GDM1 (cell line): ENCODE measurements at places on chromosomes 16 and 17.

- DNase-seq: no peak
These were observed at the start of gene KRT32 for GRCh38 chr17:41466988-41467387. Gene KRT32 (minus strand): TSS chr17:41467386. CDS start chr17:41467325, 61 bp downstream.

DNA sequence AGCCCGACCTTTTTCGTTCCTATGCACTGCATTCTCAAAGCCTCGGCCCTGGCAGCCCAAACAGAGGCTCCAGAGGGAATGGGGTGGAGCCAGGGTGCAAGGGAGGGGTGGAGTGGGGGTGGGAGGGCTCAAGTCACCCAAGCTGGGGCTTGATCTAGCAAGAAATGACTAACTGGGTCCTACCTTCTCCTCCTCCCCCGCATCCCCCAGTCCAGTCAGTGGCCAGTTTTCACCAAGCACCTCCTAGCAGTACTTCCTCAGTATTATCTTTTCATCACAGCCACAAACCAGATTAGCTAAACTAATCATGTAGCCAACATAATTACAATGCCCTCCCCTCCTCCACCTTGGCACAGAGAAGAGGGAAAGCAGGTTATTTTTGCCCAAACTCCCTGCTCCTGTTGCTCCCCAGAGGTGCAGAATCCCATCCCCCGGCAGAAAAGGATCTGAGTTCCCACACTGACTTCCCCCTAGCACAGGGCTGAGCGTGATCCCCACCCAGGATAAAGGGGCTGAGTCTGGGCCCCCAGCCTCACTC lies 2.2 kb downstream of the JUP start:
- peak; percentile 70 for DNase-seq

GRCh38 chr17:59105852-59106462 lies 723 bp downstream of the TRIM37 start:
- DNase-seq: no peak

DNA sequence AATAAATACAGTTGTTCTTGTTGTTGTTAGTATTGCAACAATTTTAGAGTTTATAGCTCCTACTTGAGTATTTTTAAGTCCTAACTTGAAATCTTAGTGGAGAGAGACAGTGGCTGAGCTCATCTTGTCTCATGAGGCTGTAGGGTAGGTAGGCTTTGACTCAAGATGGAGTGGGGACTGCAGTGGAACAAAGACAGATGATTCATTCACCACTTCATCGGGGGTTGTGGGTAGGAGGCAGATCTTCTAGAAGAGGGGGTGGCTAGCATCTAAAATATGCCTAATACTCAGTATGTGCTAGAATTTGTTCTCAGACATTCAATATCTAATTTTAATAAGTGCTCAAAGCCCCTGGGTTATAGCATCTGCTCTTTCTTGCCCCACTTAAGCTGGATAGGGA lies 13.1 kb upstream of the MMD start:
- DNase-seq: no peak

- DNase-seq: no peak
These were observed 1675.1 kb downstream of the TP53TG3F start for GRCh38 chr16:35134471-35134870.

DNA sequence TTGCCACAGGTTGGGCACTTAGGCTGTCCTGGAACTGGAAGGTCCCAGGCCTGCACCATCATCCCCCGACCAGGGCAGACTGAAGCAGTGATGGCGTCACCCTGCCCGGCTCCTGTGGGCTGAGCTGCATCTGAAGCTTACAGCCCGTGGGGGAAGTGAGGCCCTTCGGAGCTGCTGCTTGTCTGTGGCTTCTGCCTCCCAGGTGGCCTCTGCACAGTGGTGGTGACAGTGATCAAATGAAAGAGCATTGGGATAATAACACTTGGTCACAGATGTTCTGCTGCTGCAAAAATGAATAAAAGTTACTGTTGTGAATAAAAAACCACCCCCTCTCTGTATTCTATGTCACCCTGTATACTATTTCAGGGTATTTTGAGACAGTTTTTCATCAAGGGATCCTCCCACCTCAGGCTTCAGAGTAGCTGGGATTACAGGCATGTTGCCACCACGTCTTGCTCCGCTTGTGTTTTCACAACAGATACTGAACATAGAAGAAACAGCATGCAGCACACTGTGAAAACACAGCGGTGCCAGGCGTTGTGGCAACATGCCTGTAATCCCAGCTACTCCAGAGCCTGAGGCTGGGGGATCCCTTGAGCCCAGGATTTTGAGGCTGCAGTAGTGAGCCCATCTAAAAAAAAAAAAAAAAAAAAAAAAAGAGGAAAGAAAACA lies 165.0 kb downstream of the LGALS9B start:
- DNase-seq: no peak

DNA sequence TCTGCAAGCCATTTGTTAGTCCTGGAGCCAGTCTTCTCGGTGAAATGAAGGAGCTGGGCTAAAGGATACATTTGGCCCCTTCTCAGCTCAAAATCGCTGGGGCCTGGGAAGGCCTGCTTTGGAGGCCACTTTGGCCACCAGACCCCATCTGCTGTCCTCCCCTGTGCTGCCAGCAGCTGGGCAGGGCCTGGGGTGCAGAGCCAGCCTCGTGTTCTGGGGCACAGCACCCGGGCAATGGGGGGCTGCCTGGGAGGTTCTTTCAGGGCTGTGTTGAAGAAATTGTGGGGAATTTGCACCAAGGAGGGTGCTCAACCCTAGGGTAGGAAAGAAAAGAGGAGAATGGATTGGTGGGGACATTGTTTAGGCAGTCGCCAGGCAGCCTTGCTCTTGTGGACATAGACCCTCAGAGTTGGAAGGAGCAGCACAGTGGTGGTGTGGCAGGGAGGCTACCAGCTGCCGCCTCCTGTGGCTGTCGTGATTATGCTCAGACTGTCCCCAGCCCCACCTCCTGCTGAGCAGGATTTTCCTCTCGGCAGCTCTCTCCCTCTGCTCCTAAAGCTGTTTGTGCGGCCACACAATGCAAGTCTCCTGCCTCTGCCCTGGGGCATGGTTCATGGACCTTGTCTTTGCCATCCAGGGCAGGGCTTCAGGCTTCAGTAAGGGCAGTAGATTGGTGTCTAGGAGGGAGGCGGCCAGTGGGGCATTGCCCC lies 174.8 kb downstream of the NTN1 start:
- no peak for DNase-seq

DNA sequence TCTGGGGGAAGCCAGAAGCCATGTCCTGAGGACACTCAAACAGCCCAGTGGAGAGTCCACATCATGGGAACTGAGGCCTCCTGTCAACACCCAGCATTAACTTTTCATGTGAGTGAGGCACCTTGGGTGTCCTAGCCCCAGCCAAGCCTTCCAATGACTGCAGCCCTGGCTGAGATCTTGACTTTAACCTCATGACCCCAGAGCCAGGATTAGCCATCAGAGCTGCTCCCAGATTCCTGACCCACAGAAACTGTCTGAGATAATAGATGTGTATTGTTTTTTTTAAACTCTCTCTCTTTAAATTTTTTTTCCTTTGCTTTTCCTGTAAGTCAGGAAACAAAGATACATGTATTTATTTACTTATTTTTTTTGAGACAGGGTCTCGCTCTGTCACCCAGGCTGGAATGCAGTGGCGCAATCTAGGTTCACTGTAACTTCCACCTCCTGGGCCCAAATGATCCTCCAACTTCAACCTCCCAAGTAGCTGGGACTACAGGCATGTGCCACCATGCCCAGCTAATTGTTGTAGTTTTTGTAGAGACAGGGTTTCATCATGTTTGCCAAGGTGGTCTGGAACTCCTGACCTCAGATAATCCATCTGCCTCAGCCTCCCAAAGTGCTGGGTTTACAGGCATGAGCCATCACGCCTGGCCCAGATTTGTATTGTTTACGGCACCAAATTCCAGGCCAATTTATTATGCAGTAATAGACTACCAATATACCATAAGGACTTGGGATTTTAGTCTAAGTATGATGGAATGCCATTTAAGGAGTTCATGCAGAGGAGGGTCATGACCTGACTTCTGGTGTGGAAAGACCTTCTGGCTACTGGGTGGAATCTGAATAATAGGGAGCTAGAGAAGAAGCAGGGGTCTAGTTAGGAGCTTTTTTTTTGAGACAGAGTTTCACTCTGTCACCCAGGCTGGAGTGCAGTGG lies 14.0 kb upstream of the TMEM94 start:
- DNase-seq: no peak
